ENCODE measurements at places on chromosomes 11 and 22.

- no peak for DNase-seq
Observed at GRCh38 chr11:124170801-124171586, 12.2 kb upstream of the OR10D3 start.

- peak; percentile 33 for DNase-seq
Observed at GRCh38 chr11:45885274-45885920, at the start of gene MAPK8IP1. Gene MAPK8IP1 (plus strand): TSS chr11:45885651. CDS start chr11:45885821, 170 bp downstream.

GRCh38 chr11:43935424-43935979, 6.9 kb upstream of the C11orf96 start:
- DNase-seq: no peak

GRCh38 chr22:23984430-23984829, 4.5 kb downstream of the GSTT2 start:
- peak; percentile 4 for DNase-seq

DNA sequence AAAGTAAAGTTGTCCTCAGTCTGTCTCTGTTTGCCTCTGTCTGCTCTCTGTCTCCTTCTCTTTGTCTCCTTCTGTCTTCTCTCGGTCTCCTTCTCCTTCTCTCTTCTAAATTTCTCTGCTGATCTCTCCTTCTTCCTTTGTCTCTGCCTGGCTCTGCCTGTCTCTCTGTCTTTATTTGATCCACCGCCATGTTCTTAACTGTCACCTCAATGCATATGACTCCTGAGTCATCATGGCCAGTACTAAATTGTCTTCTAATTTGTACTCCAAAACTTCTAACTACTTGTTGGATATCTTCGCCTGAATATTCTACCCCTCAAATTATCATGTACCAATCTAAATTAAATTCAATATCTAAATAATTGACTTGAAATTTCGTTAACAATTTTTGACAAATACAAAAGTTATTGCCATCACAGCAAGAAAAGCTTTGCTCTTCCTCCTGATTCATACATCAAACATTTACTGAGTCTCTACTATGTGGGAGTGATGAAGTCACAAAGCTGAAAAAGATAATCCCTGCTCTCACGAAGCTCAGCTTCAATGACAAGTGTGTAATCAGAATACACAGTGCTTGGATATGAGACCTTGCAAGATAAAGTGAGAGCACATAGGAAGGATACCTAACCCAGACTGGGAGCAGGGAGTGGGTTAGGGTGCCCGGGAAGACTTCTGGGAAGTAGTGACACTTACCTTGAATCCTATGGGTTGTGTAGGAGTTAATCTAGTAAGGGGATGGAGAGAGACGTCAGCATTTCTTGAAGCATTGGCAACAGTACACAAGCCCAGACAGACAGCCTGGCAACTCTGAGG, 193.0 kb downstream of the MAML2 start:
- no peak for DNase-seq

GRCh38 chr22:44410451-44410991, 87.5 kb downstream of the RTL6 start:
- DNase-seq: no peak

- DNase-seq: no peak
Observed at GRCh38 chr11:94224078-94224477, 80.3 kb upstream of the IZUMO1R start.

DNA sequence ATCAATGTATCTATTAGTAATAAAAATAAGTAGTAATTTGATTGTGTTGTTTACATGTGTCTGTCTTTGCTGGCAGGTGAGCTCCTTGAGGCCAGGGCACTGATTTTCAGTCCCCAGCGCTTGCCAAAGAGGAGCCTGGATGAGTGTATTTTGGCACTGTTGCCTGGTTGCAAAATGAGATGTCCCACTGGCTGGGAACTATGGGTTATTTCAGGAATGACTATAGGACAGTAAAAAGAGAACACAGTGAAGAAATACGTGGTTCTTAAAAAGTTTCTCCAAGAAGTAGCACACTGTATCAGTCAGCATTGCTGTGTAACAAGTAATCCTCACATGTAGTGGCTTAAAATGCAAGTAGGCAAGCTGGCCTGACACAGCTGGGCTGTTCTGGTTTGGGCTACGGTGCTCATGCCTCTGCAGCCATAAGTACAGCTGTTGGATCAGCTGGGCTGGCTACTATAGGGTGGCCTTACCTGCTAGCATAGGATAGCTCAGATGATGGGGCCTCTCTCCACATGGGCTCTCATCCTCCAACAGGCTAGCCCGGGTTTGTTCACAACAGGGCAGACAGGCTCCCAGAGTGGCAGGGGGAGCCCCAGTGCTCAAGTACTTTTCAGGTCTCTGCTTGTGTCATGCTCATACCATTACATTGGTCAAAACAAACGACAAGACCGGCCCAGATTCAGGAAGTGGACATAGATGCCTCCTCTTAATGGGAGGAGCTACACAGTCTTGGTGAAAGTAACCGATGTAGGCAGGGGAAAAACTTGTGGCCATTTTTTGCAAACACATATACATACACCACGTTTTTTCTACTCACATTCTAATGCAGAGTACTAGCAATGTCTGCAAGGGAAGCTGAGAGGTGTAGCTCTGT, 399.1 kb downstream of the LARGE1 start:
- DNase-seq: no peak

GRCh38 chr22:46125816-46126765, 24.2 kb upstream of the PPARA start:
- no peak for DNase-seq

DNA sequence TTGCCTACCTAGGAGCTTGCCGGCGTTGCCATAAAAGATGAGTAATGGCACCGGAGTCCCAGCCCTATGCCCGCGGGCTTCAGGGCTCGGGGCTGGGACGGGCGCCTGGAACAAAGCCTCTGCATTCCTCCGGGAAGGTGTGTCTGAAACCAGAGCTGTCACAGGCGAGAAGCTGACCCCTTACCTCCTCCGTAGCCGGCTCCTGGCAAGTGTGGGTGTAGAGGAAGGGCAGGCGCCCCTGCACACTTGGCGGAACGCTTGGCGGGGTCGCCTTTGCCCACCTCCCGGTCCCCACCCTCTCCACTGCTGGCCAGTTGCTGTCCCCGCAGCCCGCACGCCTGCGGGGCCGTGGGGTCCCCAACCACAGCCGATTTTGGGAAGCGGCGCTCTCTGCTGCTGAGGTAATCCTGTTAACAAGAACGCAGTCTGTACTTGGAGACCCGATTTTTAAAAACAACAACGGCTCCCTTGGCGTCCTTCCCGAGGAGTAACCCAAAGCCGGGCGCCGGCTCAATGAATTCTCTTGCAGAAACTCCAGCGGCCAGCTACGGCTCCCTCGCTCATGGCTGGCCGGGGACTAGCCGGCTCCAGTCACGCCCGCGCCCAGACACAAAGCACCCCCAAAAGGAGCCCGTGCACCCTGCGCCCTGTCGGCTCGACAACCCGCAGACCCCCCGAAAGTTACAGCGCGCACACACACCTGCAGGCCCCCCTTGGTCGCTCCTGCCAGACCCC, 89.2 kb downstream of the PLEKHA7 start:
- no peak for DNase-seq

GRCh38 chr11:130403271-130403804, 25.1 kb downstream of the ADAMTS8 start:
- DNase-seq: no peak

All from stimulated activated CD4-positive, alpha-beta T cell treated with anti-CD3 and anti-CD28 coated beads, Interleukin-1b, Interleukin-23, amount 100 ng/mL, for 1 hour (primary cell).